CD4-positive, alpha-beta T cell (primary cell): ENCODE measurements at places on chromosomes 4 and X.

- no peaks in the 10 kb centered on the region for H3K27me3 ChIP-seq
- no peaks in the 10 kb centered on the region for H3K36me3 ChIP-seq
- no peak overlapping the region for H3K4me3 ChIP-seq
- H3K4me1 ChIP-seq = peaks cover 6% of the 10 kb centered on the region
Observed at GRCh38 chr4:142840516-142841123, 5.5 kb downstream of the INPP4B start.

GRCh38 chrX:10906866-10907265 is 204.3 kb upstream of the HCCS start:
- DNase-seq = no peak
- no peaks in the 10 kb centered on the region for H3K4me1 ChIP-seq
- no peak overlapping the region for H3K27ac ChIP-seq
- no peaks in the 10 kb centered on the region for H3K27me3 ChIP-seq
- no peak overlapping the region for H3K4me3 ChIP-seq

DNA sequence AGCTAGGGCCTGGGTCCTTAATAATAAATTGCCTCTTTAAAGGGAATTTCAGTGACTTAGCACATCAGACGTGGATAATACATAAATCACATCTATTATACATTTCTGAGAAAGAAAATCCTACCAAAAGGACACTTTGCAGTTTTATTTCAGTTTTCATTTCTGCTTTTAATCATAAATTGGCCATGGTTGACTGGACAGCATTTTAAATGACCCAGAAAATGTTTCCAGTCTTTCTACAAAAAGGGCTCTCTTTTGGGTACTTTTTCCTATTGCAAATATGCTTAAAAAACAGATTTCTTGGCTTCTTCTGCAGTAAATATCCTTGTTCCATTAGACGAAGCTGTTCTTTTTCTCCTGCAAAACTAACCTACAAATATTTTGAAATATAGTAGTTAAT is 41.4 kb upstream of the LPAR4 start:
- H3K27me3 ChIP-seq = no peaks in the 10 kb centered on the region
- DNase-seq = no peak
- no peak overlapping the region for H3K4me3 ChIP-seq

- no peaks in the 10 kb centered on the region for H3K27me3 ChIP-seq
- DNase-seq = no peak
- H3K4me1 ChIP-seq = no peaks in the 10 kb centered on the region
- H3K4me3 ChIP-seq = no peak overlapping the region
Observed at GRCh38 chr4:125911481-125911880, 596.7 kb downstream of the FAT4 start.

GRCh38 chrX:107542500-107542899 is 85.8 kb upstream of the PRPS1 start:
- H3K4me3 ChIP-seq = no peak overlapping the region
- DNase-seq = no peak
- H3K27ac ChIP-seq = no peak overlapping the region
- H3K4me1 ChIP-seq = no peaks in the 10 kb centered on the region

DNA sequence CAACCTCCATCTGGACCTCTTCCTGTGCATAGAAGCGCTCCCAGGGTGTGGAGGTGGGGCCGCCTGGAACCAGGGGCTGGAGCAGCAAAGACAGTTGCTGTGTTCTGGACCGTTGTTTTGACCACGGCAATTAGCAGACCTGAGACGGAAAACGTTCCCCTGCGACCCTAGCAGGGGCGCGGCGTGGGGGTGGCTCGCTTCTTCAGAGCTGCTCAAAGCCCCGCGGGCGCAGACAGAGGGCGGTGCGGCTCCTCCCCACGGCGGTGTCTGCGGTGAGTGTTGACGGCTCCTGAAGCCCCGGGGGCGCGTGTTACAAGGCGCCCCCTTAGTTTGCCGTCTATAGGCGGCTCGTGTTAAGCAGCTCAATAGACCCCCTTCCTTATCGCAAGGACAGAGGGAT is 79.2 kb downstream of the TRIML1 start:
- no peaks in the 10 kb centered on the region for H3K27me3 ChIP-seq
- H3K36me3 ChIP-seq = no peaks in the 10 kb centered on the region
- H3K4me1 ChIP-seq = no peaks in the 10 kb centered on the region
- H3K4me3 ChIP-seq = no peak overlapping the region
- DNase-seq = no peak
- H3K27ac ChIP-seq = no peak overlapping the region

- no peaks in the 10 kb centered on the region for H3K36me3 ChIP-seq
- H3K27ac ChIP-seq = no peak overlapping the region
- no peaks in the 10 kb centered on the region for H3K27me3 ChIP-seq
- no peaks in the 10 kb centered on the region for H3K4me1 ChIP-seq
Observed at GRCh38 chr4:188619456-188620149, 480.4 kb downstream of the TRIML1 start.
